Body of pancreas (tissue), 4 donors: ENCODE measurements at places on chromosomes 6 and 20. TPM values are rescaled to one million over a fixed set of nuclear protein-coding genes. Genes with fewer than 3 reads are reported as not detected.
A peak's percentile ranks its signal among the peaks of the same experiment; 100 is the strongest.

DNA sequence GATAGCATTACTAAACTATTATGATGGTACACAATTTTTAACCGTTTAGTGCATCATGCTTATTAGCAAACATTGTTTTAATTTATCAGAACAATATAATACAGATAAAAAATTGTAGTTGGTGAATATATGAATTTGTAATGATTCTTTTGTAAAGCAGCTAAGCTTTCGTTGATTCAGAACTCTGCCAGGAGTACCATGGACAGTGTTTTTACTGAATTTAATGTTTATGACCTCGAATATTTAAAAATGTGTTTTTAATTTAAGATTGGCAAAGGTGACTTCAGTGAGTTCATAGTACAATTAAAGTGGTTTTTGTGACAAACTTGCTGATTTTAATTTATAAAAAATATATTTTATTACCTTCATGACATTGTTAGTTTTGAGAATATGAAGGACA lies 10.0 kb downstream of the AFDN start:
- no peak for DNase-seq
- no peaks in the 10 kb centered on the region for H3K36me3 ChIP-seq
- peaks cover 57% of the 10 kb centered on the region for H3K4me1 ChIP-seq
- H3K27me3 ChIP-seq: no peaks in the 10 kb centered on the region

DNA sequence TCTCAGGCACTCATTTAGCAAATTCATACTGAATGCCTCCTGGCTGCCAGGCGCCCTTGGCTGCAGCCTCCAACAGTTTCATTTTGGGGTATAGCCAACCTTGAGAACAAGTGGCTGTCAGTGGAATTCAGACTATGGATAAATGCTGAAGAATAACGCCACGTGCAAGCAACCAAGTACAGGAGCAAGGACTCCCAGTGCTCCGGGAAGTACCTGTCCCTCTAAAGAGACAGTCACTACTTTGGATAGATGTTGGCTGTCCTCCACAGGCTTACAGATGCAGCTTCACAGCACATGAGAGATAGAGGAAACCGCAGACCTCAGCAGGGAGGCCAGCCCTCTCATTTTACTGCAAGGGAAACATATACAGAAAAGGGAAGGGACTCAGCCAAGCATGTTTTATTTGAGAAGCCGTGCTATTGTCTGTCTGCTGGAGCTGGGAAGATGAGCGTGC lies 658.2 kb downstream of the PTPRT start:
- DNase-seq: peak; percentile 12
- H3K27me3 ChIP-seq: no peaks in the 10 kb centered on the region

GRCh38 chr6:45586216-45587171 lies 208.8 kb upstream of the SUPT3H start:
- no peak overlapping the region for H3K27ac ChIP-seq
- no peak overlapping the region for H3K4me3 ChIP-seq
- H3K4me1 ChIP-seq: peaks cover 17% of the 10 kb centered on the region

GRCh38 chr6:45275358-45275757 lies 52.8 kb upstream of the RUNX2 start:
- H3K36me3 ChIP-seq: no peaks in the 10 kb centered on the region
- no peak overlapping the region for H3K4me3 ChIP-seq
- H3K27ac ChIP-seq: no peak overlapping the region
- no peak for DNase-seq
- H3K27me3 ChIP-seq: no peaks in the 10 kb centered on the region
- no peaks in the 10 kb centered on the region for H3K4me1 ChIP-seq

- H3K36me3 ChIP-seq: no peaks in the 10 kb centered on the region
- H3K27me3 ChIP-seq: no peaks in the 10 kb centered on the region
- peaks cover 13% of the 10 kb centered on the region for H3K4me1 ChIP-seq
- no peak overlapping the region for H3K4me3 ChIP-seq
Measured at GRCh38 chr6:37871616-37872372, 52.3 kb downstream of the ZFAND3 start.

DNA sequence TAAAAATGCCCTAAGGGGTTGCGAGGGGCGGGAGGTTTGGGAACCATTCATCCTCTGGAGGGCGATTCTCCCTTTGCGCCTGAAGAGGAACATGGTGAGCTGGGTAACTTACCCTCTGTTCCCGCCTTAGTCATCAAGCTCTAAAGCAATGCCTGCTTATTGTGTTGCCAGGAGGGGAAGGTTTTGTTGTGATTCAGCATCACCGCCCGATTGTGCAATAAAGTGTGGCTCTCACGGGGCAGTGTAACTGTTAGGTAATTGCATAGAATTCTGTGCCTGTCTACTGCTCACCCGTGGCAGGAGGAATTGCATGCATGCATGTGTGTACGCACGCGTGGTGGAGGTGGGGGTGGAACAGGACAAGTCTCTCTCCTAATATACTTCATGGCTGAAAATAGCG lies 95.5 kb upstream of the AGPAT4 start:
- DNase-seq: peak; percentile 39
- no peak overlapping the region for H3K27ac ChIP-seq
- no peaks in the 10 kb centered on the region for H3K4me1 ChIP-seq
- no peaks in the 10 kb centered on the region for H3K27me3 ChIP-seq
- H3K4me3 ChIP-seq: no peak overlapping the region
- no peaks in the 10 kb centered on the region for H3K36me3 ChIP-seq

DNA sequence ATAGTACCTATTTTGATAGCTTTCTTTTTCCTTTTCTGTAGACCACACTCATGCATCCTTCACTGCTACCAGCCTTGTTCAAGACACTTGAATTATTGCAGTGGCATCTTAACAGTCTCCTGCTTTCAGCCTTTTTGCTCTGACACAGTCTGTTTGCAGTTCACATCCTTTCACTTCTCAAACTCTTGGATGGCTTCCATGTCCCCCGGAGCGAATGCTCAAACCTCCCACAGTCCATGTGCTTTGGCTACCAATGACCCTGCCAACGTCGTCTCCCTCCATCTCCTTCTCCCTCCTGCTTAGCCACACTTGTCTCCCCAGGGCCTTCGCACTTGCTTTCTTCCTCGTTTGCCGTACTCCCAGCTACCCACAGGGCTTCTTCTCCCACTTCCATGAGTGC lies 270.0 kb upstream of the ZFP64 start:
- no peaks in the 10 kb centered on the region for H3K27me3 ChIP-seq
- no peaks in the 10 kb centered on the region for H3K36me3 ChIP-seq
- DNase-seq: no peak

DNA sequence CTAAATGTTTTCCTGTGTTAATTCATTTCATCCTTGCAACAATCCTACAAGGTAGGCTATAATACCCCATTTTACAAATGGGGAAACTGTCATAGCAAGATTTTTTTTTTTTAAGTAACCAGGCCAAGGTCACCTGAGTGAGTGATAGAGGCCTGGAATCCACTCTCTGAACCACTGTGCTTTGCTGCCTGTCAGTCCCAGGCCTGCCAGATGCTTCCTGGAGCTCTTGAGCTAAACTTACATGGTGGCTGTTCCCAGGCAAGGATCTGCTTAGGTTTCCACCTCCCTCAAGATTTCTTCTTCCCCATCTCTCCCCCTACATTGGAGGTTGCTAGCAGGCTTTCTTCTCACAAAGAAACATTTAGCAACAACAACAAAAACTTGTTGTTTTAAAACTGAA lies 32.7 kb upstream of the RNF8 start:
- no peak overlapping the region for H3K27ac ChIP-seq
- H3K36me3 ChIP-seq: peaks cover 3% of the 10 kb centered on the region
- no peaks in the 10 kb centered on the region for H3K4me1 ChIP-seq
- no peaks in the 10 kb centered on the region for H3K27me3 ChIP-seq
- no peak overlapping the region for H3K4me3 ChIP-seq
- DNase-seq: no peak

DNA sequence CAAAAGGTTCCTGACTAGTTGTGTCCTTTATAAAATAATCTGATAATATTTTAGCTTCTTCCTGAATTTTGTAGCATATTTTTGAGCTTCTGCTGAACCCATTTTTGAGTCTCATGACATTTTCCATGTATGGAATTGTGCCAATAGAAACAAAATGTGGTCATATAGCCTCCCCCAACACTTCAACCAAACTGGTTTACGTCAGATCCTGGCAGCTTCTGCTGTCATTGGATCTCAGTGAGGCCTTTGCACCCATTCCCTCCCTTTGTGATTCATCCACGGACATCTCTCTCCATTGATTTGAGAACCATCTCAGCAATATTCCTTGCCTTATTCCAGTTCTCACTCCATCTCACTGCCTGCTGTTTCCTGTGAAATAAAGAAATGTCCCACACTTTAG lies 166.0 kb upstream of the PROKR2 start:
- no peak overlapping the region for H3K4me3 ChIP-seq
- no peaks in the 10 kb centered on the region for H3K36me3 ChIP-seq
- no peak overlapping the region for H3K27ac ChIP-seq
- H3K4me1 ChIP-seq: peaks cover 15% of the 10 kb centered on the region
- no peak for DNase-seq

GRCh38 chr6:12039540-12040459 lies 27.7 kb downstream of the HIVEP1 start:
- H3K27me3 ChIP-seq: no peaks in the 10 kb centered on the region
- peaks cover 14% of the 10 kb centered on the region for H3K4me1 ChIP-seq
- no peaks in the 10 kb centered on the region for H3K36me3 ChIP-seq

DNA sequence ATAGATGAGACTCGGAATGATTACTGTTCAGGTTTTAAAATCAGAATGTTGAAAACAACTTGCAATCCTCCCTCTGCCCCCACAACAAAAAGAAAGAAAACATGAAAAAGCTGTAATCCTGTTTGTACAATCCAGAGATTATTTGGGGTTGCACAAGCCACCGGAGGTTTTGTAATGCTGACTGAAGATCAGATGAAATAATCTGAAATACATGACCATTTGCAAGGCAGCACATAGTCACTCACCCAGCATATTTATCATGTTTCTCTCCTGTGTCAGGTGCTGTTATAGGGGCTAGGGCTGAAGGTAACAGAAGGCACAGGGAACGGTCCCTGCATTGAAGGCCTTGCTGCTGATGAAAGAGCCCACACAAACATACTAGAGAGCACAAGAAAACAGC lies 85.3 kb downstream of the SIM1 start:
- DNase-seq: no peak
- H3K4me1 ChIP-seq: no peaks in the 10 kb centered on the region
- no peak overlapping the region for H3K27ac ChIP-seq
- no peaks in the 10 kb centered on the region for H3K27me3 ChIP-seq
- no peaks in the 10 kb centered on the region for H3K36me3 ChIP-seq

GRCh38 chr6:33717934-33718455 lies 6.5 kb upstream of the UQCC2 start:
- no peak overlapping the region for H3K4me3 ChIP-seq
- H3K4me1 ChIP-seq: peaks cover 31% of the 10 kb centered on the region
- DNase-seq: peak; percentile 42
- peak overlapping the region; percentile 22 for H3K27ac ChIP-seq
- no peaks in the 10 kb centered on the region for H3K36me3 ChIP-seq
- H3K27me3 ChIP-seq: no peaks in the 10 kb centered on the region

- H3K36me3 ChIP-seq: no peaks in the 10 kb centered on the region
- H3K27me3 ChIP-seq: peaks cover 10% of the 10 kb centered on the region
- H3K4me3 ChIP-seq: no peak overlapping the region
- H3K4me1 ChIP-seq: peaks cover 8% of the 10 kb centered on the region
- no peak overlapping the region for H3K27ac ChIP-seq
- DNase-seq: peak; percentile 19
Measured at GRCh38 chr6:105981002-105981887, 104.9 kb upstream of the PRDM1 start.

- H3K36me3 ChIP-seq: no peaks in the 10 kb centered on the region
- no peak for DNase-seq
- no peaks in the 10 kb centered on the region for H3K27me3 ChIP-seq
- no peaks in the 10 kb centered on the region for H3K4me1 ChIP-seq
Measured at GRCh38 chr6:126446248-126446647, 106.3 kb downstream of the CENPW start.

Gene TCP11
- not detected for total RNA-seq

GRCh38 chr6:146161664-146162063 lies 132.8 kb downstream of the GRM1 start:
- no peaks in the 10 kb centered on the region for H3K27me3 ChIP-seq
- no peak overlapping the region for H3K27ac ChIP-seq
- H3K36me3 ChIP-seq: no peaks in the 10 kb centered on the region
- no peak for DNase-seq

- no peak overlapping the region for H3K27ac ChIP-seq
- no peaks in the 10 kb centered on the region for H3K36me3 ChIP-seq
- no peaks in the 10 kb centered on the region for H3K27me3 ChIP-seq
- DNase-seq: no peak
Measured at GRCh38 chr6:135227349-135227748, 46.2 kb downstream of the MYB start.

GRCh38 chr6:21740376-21741124 lies 147.0 kb downstream of the SOX4 start:
- peaks cover 21% of the 10 kb centered on the region for H3K4me1 ChIP-seq
- no peak for DNase-seq
- H3K36me3 ChIP-seq: no peaks in the 10 kb centered on the region

- H3K4me1 ChIP-seq: peaks cover 59% of the 10 kb centered on the region
- no peaks in the 10 kb centered on the region for H3K27me3 ChIP-seq
- no peak overlapping the region for H3K4me3 ChIP-seq
Measured at GRCh38 chr6:2799936-2800527, 34.8 kb downstream of the WRNIP1 start.

DNA sequence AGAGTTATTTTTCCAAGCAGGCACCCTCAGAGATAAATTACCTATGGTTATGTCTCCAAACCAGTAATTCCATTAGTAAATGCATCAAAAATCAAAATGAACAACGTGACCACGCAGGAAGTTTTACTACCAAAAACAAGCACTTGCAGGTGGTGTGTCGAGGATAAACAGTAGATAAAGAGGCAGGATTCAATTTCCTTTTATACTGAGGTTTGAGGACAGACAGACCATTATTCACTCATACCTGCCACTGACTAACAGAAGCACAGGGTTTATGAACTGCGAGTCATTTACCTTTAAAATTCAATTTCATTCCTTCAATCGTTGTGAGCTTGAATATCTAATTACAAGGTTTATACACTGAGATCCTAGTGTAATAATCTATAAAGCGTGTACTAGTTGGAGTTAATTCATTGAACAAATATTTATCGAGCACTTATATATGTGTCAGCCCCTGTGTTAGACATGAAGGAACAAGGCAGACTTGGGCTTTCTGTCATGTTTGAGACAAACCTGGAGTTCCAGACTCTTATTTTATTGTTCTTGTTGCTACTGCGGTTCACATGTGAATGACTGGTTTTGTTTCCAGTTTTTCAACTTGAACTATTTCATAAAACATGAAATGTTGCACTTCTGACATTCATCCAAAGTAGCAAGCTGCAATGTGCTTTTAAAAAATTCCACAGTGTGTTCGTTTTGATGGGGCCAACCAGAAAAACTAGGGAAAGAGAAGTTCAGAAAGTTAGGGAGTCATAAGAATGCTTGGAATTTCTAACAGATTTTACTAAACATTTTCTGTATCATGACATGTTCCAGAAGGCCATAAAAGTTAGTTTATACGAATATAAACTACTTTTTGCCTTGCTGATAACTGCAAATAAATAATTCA lies 205.6 kb downstream of the UST start:
- H3K4me1 ChIP-seq: peaks cover 4% of the 10 kb centered on the region
- no peak for DNase-seq
- no peak overlapping the region for H3K27ac ChIP-seq

Gene SLC4A11
- 0.52 TPM for total RNA-seq
